ENCODE measurements at places on chromosomes 3 and 15.

- no peak for DNase-seq
These were observed 110.3 kb downstream of the MYLK start for GRCh38 chr3:123773681-123774431.

- no peak for DNase-seq
These were observed 199.7 kb downstream of the CHL1 start for GRCh38 chr3:396293-396692.

- DNase-seq = no peak
These were observed 109.3 kb downstream of the SHQ1 start for GRCh38 chr3:72738752-72739530.

DNA sequence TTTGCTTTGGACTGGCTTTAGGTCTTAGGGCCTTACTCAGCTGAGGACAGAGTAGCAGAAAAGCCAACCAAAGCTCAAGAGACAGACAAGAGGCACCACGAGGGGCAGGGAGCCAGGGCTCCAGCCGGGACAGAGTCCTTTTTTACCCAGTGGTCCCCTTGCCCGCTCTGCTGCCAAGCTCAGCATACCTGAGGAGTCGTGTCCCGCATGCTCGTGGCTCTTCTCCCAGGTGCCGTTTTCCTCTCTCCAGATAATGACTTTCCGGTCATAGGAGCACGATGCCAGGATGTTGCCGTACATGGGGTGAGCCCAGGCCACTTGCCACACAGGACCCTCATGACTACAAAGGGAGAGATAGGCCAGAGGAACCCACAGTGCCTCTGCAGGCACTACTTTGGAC is 8.5 kb downstream of the SEC13 start:
- DNase-seq = no peak

GRCh38 chr3:190996181-190996775 is 133.8 kb upstream of the GMNC start:
- no peak for DNase-seq

DNA sequence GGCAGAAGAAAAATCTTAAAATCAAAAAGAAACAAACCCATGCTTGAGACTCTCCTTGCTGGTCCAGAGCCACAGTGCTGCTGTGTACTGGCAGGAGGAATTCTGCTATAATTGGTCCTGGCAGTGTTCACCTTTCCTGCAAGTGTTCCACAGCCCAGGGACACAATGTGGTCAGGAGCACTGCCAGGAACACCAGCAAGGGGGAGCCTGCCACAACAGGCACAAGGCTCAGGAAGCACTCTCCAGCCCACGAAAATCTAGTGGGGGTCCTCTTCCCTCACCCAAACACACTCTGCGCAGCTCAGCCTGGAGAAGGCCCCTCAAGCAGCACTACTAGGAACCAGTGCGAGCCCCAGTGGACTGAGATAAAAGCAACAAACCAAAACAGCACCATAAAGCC is 92.9 kb downstream of the UBE3A start:
- no peak for DNase-seq

DNA sequence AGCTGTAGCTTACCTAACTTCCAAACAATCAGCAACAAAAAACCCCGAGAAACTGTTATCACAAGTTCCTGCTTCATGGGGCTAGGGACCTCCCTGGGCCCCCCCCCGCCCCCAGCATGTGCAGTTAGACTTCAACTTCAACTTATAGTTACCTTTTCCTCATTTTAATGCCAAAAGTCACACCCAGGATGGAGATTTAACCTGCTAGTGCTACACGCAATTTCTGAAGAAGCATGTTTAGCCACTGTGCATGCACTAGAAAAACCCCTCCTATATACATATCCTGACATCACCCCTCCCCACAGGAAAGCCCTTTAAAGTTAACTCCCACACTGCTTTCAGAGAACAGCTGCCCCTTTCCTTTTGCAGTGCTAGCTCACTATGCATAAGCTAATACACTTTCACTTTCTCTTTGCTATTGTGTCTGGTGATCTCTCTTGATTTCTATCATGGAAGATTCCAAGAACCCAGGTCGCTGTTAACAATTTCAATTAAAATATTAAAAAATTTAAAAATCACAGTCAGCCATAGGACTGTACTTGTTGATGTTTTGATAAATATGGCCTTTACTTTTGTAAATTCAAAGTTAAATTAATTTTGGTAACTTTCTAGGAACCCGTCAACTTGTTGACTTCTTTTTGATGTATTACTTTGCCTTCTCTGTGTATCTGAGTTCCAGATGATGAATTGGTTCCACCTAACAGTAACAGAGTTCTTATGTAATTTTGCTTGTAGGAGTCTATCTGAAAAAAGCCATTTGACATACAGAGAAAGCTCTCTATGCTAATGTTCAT is 75.2 kb upstream of the ACAD9 start:
- no peak for DNase-seq

GRCh38 chr15:85312486-85312885 is 67.9 kb upstream of the AKAP13 start:
- no peak for DNase-seq

DNA sequence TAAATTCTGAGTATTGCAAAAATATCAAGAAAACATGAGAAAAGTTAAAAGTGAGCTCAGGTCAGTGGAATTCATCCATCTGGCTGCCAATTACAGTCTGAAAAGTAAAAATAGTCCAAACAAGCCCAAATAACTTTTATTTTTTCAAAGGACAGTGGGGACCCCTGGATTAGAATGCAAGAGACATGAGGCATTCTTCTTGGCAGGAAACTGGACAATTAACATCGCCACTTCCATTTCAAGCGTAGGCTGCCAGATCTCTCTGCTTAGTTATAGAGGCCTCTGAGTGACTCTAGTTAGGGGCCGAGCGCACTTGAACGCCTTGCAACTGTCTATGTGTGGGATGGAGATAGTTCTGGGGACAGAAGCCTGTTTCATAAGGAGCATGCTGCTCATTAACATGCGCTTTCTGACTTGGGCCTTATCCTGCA is 189.1 kb downstream of the GHSR start:
- DNase-seq = no peak

DNA sequence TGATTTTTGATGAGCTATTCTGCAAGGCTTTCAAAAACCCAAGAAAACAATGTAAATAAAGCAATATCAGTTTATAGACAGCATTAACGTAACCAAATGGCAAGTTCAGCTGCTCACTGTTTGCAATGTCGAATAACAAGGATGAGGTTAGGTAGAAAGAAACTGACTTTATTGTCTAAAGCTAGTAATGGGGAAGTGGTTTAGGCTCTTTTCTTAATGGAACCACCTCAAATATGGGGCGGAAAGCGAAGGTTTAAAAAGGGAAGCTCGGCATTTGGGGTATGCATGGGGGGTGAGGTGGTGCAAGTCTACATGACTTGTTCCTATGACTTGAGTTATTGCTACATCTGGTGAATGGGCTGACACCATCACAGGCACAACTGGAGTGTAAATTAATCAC is 1060.2 kb downstream of the NSUN3 start:
- no peak for DNase-seq

DNA sequence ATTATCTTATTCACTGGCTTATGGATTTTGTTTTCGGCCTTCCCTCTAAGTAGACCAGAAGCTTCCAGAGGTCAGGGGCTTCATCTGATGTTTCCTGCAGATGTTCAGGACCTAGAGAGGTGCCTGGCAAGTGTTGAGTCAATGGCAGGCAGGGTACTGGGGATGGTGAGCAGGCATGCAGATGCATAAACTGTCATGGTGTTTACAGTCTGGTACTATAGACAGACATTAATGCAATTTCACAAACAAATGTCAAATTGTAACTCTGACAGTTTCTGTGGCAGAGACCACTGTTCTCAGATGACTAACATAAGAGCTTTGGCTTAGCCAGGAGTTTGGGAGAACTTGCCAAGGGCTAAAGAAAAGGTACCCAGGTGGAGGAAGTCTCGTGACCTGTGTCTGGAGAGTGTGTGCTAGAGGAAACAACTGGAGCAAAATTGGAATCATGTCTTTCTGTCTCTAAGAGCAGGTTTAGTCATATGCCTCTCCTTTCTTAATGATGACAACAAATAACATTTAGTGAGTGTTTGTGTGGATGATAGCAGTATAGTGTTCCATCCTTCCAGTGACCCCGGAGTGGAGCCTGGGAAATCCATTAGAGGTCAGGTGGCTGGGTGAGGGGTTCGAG is 53.7 kb upstream of the TRAK1 start:
- no peak for DNase-seq
